ENCODE measurements at places on chromosomes 3 and 15. TPM values are rescaled to one million over a fixed set of nuclear protein-coding genes. Genes with fewer than 3 reads are reported as not detected.

The CD200R1 gene
- 0.25 TPM for total RNA-seq

The RASGRF1 gene
- total RNA-seq: 3.7 TPM

The GOLGA8Q gene
- total RNA-seq: 0.25 TPM

The RSRC1 gene
- total RNA-seq: 30.7 TPM

The MAP3K13 gene
- 42.0 TPM for total RNA-seq

The CLDN1 gene
- 5.7 TPM for total RNA-seq

The TTC23 gene
- total RNA-seq: 6.1 TPM

The CCR5 gene
- total RNA-seq: not detected

The LDHAL6B gene
- total RNA-seq: not detected

The CCDC54 gene
- 0.25 TPM for total RNA-seq

The RYR3 gene
- total RNA-seq: 12.5 TPM

The TXNRD3 gene
- 7.9 TPM for total RNA-seq

The KLHL18 gene
- total RNA-seq: 22.9 TPM

The PTX3 gene
- total RNA-seq: 14.0 TPM

The TEX55 gene
- not detected for total RNA-seq

The SPTSSB gene
- 3.0 TPM for total RNA-seq

The C3orf20 gene
- not detected for total RNA-seq

The TF gene
- total RNA-seq: 2.7 TPM

The PLA2G4E gene
- total RNA-seq: not detected

The BCHE gene
- total RNA-seq: 14.0 TPM

The PRKCI gene
- 64.2 TPM for total RNA-seq

The CFAP100 gene
- total RNA-seq: 2.5 TPM

The TMEM45A gene
- 3.7 TPM for total RNA-seq

The CD96 gene
- 0.25 TPM for total RNA-seq

The ARHGEF3 gene
- total RNA-seq: 31.7 TPM

The CBLB gene
- total RNA-seq: 29.0 TPM

The LRRN1 gene
- 29.7 TPM for total RNA-seq

The PPM1L gene
- total RNA-seq: 78.4 TPM

The ZNF619 gene
- total RNA-seq: 4.2 TPM

The SPINK8 gene
- total RNA-seq: not detected

The HES1 gene
- 16.2 TPM for total RNA-seq

The CPNE4 gene
- 7.9 TPM for total RNA-seq

The STRIT1 gene
- total RNA-seq: not detected

The GOLGA6B gene
- total RNA-seq: not detected
